ENCODE measurements at places on chromosomes 7 and 10. TPM values are rescaled to one million over a fixed set of nuclear protein-coding genes. Genes with fewer than 3 reads are reported as not detected.

- no peak for DNase-seq
Measured at GRCh38 chr7:134468054-134468453, 9.2 kb upstream of the AKR1B1 start.

DNA sequence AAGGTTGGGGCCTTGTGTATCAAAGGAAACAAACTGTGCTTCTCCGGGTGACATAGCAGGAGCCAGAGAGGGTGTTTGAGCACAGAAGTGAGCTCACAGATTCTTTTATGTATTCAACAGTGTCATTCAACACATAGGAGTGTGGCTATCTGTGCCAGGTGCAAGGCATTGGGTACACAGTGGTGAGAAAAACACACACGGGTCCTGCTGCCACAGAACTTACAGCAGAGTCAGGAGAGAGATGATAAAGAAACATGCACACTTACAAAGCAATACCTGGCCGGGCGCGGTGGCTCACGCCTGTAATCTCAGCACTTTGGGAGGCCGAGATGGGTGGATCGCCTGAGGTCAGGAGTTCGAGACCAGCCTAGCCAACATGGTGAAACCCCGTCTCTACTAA is 16.3 kb upstream of the ECHDC3 start:
- DNase-seq, result no peak

DNA sequence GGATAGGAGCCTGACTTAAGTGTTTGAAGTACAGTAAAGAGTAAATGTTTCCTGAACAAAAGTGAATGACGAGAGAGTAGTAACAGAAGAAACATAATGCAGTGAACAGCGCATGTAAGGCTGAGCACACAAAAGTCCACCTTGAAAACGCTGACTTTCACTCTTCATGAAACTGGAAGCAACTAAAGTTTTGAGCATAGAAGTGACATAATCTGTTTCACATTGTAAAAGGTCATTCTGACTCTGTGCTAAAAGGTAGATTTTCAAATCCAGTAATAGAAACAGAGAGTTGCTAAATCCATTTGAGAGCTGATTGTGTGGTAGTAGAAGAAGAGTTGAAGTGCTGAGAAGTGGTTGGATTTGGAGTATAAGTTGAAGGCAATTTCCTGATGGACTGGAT is 1037.0 kb downstream of the CNTNAP2 start:
- no peak for DNase-seq

ZNF853 gene
- 11.2 TPM for total RNA-seq

CCDC172 gene
- total RNA-seq, result not detected

- no peak for DNase-seq
Measured at GRCh38 chr10:19518632-19519031, 297.6 kb upstream of the PLXDC2 start.

DNA sequence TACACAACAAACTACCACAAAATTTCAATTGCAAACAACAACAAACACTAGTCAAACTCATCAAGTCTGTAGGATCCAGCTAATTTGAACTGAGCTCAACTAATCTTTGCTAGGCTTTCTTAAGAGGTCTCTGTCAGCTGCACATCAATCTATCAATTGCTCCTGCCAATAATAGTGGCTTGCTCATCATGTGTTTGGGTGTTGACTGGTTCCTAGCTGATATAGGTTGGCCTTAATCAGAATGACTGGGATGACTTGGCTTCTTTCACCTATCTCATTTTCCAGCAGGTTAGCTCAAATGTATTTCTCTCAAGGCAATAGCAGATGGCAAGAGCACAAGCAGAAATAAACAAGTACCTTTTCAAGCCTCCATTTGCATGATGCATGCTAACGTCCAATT is 370.3 kb upstream of the NFE2L3 start:
- no peak for DNase-seq

DNA sequence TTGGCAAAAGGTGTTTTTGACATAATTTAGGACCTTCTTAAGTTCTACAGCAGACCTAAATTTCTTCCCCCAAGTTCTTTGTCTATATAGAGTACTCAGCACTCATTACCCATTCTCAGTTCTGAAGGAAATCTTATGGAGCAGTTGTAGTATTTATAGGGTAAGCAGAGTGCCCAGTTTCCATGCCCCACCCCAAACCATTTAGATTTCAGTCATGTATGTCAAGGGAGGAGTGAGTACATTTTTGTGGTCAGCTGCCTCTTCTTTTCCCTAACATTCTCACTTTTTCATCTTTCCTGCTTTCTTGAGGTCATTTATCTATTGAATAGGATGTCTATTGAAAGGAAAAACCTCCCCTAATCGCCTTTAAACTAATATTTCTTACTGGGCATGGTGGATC is 83.3 kb downstream of the KAT6B start:
- no peak for DNase-seq

DNA sequence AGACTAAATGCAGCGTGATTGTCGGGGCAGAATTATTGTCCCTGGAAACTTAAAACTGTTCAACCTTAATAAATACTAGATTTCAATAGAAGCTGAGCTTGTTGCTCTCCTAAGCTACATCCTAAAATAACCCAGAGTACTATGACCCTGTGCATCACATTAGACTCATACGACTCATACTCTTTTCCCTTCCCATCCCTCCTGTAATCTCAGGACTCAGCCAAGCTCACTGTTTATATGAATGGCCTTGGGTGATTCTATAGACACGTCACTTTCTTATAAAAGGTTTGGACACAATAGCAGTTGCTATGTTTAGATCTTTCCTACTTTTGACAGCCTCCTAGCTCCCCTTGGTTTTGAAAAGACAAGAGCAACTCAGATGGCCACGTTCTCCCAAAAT is 17.2 kb downstream of the TCF7L2 start:
- DNase-seq, result no peak

PAXIP1 gene
- total RNA-seq, result 12.5 TPM

DNA sequence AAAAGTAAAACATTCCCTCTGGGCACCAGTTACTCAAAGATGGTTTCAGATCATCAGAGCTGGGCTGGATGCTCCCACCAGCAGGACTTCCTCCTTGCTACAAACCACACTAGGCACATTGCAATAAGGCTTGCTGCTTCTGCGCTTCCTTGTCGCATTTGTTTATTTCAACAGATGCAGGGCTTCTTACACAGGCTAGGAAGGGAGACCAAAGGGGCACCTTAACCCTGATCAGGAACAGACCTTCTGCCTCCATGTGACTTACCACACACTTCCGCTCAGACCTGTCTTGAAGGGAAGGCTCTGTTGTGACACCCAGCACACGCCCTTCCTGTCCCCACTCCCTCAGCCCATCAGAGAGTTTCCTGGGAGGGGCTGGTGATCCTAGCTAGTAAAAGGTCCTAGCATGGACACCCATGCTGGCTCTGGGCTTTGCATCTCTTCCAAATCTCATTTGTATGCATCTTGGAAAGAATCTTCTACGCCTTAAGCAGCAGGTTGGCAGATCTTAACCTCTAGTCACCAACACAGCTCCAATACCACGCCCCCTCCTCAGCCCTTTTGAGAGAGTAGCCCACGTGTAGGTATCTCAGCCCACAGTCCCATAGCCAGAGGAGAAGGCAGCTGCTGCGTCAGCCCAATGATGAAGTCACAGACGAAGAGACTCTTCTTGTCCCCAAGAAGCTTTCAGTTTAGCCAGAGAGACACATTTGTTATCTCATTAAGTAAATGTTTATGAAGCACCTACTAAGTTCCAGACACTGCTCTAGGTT is 47.1 kb upstream of the SVIL start:
- no peak for DNase-seq

Measured in mucosa of gallbladder (tissue), 1 donor.